Astrocyte (in vitro differentiated cells and primary cell): ENCODE measurements at places on chromosomes 7 and 10. TPM values are rescaled to one million over a fixed set of nuclear protein-coding genes. Genes with fewer than 3 reads are reported as not detected.

DNA sequence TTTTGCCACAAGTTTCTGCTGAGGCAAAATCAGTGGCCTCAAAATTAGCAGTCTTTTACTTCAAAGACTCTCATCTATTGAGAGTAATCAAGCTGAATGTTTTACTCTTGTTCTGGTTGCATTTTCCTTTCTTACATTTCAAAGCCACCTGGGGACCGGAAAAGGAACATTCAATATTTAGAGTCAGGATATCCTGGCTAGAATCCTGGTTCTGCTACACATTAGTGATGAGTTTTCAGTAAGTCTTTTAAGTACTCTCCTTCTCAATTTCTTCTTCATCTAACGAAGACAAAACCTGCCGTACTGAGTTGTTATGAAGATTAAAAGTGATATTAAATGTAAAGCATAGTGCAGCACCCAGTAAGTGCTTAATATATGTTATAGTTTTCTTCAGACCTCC is 52.5 kb downstream of the LAMB4 start:
- peaks cover 30% of the 10 kb centered on the region for H3K4me1 ChIP-seq
- H3K27me3 ChIP-seq = no peaks in the 10 kb centered on the region
- H3K27ac ChIP-seq = peak overlapping the region; percentile 85
- H3K36me3 ChIP-seq = no peaks in the 10 kb centered on the region

PGAM2 gene
- total RNA-seq = 0.70 and 0.79 TPM in 2 replicates

KBTBD2 gene
- total RNA-seq = 26.2 and 26.9 TPM in 2 replicates

GRCh38 chr7:44477063-44477830 is 13.2 kb downstream of the NUDCD3 start:
- H3K4me1 ChIP-seq = peaks cover 11% of the 10 kb centered on the region
- peaks cover 15% of the 10 kb centered on the region for H3K36me3 ChIP-seq
- H3K27me3 ChIP-seq = no peaks in the 10 kb centered on the region
- DNase-seq = peak; percentile 65

DNA sequence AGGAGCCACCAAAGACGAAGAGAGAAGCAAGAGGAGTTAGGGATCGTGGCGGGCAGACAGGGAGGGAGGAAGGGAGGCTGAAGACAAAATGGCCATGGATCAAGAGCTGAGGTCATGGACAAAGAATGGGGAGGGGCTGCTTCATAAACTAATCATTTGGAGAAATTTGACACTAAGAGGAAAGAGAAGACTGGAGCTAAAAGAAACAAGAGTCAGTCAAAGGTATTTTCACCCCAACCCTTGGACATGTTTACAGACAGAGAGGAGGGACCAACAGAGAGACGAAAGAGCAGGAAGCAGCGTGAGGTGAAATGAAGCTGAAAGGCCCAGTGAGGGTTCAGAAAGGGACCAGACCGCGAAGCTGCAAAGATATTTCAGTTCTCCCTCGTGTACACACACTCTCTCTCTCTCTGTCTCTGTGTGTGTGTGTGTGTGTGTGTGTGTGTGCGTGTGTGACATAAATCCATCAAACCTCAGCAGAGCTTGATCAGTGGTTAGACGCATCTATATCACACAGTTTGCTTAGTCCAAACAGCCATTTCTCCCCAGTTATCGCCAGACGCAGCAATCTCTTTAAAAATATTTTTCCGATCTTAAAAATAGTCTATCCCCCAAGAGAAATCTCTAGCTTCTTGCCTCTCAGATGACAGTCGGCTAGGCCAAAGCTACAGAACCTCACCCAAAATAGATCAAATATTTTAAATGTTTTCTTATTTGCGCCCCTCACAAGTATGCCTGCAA is 12.5 kb upstream of the CALD1 start:
- H3K4me1 ChIP-seq = peaks cover 11% of the 10 kb centered on the region
- no peak overlapping the region for H3K4me3 ChIP-seq
- H3K27ac ChIP-seq = peak overlapping the region; percentile 50
